Left lung (tissue), 14 donors: ENCODE measurements at places on chromosomes 5 and 9. TPM values are rescaled to one million over a fixed set of nuclear protein-coding genes. Genes with fewer than 3 reads are reported as not detected.
A peak's percentile ranks its signal among the peaks of the same experiment; 100 is the strongest.

- no peak for DNase-seq
These were observed 605.6 kb downstream of the PDE4D start for GRCh38 chr5:59287884-59288283.

GRCh38 chr9:104977168-104977567, 49.2 kb upstream of the ABCA1 start:
- no peak for DNase-seq

DNA sequence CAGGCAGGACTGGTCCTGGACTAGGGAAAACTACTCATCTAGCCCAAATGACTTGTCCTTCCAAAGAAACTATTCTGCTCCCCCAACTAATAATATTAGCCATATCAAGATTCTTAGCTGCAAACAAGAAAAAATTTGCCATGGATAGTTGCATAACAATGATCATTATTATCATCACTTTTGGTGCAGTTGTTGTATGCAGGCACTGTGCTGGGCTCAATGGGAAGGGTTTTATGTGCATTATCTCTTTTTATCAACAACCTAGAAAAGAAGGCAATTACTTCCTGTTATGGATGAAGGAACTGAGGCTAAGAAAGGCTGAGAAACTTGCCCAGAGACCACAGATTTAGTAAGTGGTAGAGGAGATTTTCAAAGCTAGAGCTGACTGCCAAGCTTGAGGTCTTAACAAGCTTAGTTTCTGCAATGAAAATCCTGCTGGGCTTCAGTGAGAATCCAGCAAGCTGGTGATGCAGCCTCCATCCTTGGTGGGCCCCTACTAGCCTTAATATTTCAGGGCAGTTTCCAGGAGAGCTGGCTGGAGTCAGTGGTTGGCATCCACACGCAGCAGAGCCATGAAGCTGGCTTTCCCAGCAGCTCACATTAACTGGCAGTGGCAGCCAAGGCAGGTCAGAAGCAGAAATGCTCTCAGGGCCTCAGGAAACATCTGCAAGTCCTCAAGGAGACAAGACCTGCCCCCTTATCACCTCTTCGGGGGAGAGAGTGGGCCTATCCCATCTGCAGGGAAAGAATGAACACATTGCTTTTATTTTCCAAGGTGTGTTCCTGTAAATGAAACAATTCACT, 20.5 kb upstream of the MEGF9 start:
- no peak for DNase-seq

GRCh38 chr9:72023596-72023995, 36.8 kb downstream of the C9orf57 start:
- DNase-seq = no peak

- no peak for DNase-seq
These were observed 9.4 kb downstream of the ANKS6 start for GRCh38 chr9:98786750-98787510.

DNA sequence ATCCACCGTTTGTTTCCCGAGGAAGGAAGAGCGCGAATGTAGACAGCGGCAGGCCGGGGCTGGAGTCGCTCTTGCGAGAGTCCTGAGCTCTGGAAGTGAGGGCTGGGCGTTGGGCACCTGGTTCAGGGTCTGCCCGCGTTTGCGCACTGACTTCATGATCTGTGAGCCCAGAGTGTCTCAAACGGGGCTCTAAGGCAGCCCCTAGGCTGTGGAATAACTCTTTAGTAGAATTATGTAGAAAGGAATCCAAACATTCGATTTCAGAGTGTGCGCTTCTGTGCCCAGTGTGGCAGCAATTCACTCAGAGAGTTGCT, 478 bp upstream of the GGTA1 start:
- no peak for DNase-seq

DNA sequence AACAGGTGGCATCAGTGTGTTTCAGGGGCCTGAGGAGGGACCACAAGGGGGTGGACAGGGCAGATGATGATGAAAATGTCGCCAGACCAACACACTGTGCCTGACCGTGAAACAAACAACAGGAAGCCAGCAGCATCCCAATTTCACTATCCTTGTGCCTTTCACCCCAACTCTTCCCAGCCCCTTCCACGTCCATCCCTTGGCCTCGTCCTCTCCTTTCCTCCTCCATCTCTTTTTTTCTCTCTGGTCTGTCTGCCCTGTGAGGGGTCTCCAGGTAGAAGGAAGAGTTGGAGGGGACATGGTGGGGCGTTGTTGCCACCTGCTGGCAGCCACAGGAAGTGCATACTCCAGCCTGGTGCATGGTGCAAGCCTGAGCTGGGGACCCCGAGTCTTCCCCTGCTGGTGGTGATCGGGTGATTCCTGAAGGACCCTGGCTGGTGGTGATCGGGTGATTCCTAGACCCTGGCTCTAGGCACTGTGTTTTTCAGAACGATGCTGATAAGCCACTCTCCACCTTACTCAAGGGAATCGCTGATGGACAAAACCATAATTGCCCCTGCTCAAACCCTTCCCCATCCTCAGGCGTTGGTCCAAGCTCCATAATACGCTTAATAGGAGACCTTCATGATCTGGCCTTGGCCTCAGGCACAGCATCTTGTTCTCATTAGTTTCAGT, 21.7 kb upstream of the NSD1 start:
- DNase-seq = peak; percentile 66

DNA sequence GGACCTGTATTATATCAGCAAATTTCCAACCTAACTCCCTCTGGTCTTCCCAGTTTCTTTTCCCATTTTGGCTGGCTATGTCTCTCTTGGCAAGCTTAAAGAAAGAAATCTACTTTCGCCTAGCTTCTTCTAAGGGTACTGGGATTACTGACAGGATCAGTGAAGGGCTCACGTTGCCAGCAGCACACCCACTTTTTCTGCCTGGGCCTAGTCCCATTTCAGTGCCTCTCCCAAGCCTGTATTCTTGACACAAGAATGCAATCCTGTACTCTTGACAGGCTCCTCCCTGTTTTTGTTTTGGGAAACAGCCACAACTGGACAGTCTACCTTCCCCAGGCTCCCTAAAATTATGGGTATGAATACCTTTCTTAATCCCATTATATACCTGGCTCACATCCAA, 170.5 kb downstream of the EPB41L4A start:
- no peak for DNase-seq

- DNase-seq = no peak
These were observed 289.9 kb upstream of the SLC30A5 start for GRCh38 chr5:68803881-68804319.

DNA sequence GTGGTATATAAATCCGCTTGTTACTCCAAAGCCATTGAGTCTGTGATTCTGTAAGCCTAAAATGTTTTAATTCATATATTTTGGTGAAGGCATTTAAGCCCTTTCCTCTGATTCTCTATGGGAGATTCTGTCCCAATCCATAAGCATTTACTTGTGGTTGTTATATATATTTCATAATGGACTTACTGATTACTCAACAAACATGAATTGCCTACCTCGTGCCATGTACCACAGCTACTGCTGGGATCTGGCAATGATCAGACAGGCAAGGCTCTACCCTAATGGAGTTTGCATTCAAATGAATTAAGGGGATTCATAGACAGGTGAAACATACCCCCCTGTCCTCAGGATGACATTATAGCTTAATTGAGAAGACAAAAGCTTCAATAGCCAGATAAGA, 54.5 kb downstream of the C9orf152 start:
- DNase-seq = no peak

- DNase-seq = no peak
These were observed 36.8 kb downstream of the FGD3 start for GRCh38 chr9:92983984-92984589.

- DNase-seq = no peak
These were observed 18.8 kb upstream of the FCN1 start for GRCh38 chr9:134936346-134937163.

DNA sequence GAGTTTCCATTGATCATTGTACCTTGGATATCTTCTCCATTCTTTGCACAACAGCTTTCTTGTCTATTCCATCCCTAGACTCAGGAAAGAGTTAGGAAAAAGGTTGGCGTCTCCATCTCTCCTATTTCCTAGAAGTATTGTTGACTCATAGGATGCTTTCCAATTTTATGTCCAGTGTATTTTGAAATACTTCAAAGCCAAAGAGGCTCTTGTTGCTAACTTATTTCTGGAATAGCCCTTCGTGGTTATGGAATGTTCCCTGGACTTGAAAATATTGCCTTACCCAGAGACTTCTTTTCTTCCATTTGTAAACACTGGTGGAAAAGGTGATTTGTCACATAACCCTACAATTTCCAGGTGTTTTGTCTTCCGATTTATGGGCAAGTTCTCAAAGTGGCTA, 402.3 kb upstream of the ZNF608 start:
- DNase-seq = no peak

GRCh38 chr9:7762600-7762999, 37.0 kb downstream of the DMAC1 start:
- no peak for DNase-seq

DNA sequence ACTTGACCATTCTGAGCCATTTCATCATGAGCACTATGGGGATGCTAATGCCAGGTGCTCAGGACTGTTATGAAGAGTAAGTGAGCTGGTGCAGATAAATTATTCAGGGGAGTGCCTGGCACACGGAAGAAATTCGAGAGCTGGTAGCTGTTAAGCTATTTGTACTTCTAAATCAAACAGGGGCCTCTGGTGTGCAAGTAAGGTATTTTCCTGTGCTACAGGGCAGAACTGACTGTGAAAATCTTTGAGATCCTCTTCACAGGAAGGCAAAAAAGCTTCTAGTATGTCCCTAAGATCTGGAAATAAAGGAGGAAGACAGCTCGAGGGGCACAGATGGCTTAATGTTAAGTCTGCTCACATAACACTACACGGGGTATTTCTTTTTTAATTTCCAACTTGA, 106.3 kb upstream of the SPOCK1 start:
- DNase-seq = no peak

GRCh38 chr5:36948650-36949049, 72.1 kb downstream of the NIPBL start:
- no peak for DNase-seq

DMRTA1 gene
- 2.8 TPM for polyA plus RNA-seq

STKLD1 gene
- 4.0 TPM for polyA plus RNA-seq

IFNA2 gene
- polyA plus RNA-seq = not detected

TMEM232 gene
- polyA plus RNA-seq = 5.3 TPM

TUBB4B gene
- polyA plus RNA-seq = 315 TPM

TXN gene
- 153 TPM for polyA plus RNA-seq

SLC2A6 gene
- 2.6 TPM for polyA plus RNA-seq
